ENCODE measurements at places on chromosomes 2 and 18.

GRCh38 chr2:40095000-40095399, 315.9 kb upstream of the THUMPD2 start:
- no peak for DNase-seq

DNA sequence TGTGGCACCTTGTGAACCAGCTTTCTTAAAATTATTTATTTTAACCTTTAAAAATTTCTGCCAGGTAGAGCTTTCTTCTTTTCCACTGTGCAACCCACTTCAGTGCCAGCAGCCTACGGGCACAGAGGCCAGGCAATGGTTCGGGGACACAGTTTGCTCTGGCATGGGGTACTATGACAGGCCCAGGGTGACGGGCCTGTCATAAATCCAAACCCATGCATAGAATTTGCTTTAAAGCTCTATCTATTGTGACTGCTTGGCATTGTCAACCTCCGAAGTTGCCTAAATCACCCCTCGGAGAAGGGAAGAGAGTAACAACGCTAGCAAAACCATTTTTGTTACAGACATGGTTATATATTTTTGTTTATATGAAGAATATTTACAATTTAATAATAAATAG, 1.5 kb downstream of the ODC1 start:
- DNase-seq: no peak

DNA sequence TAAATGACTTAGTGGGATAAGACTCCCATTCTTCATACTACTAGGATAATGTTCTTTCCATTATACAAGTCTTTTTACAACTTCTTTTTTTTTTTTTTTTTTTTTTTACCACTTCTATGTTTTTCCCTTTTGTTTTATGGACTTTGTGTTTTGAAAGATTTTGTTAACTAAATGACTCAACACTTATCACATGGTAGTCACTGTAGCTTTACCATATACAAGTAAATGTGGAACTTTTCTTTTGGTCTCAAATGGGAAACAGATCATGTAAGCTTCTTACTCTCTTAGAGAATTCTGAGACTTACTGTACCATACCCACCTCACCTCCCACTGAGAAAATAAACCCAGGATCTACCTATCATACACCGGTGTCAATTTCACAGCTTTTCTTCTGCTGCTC, 590.3 kb upstream of the CDH2 start:
- DNase-seq: no peak

DNA sequence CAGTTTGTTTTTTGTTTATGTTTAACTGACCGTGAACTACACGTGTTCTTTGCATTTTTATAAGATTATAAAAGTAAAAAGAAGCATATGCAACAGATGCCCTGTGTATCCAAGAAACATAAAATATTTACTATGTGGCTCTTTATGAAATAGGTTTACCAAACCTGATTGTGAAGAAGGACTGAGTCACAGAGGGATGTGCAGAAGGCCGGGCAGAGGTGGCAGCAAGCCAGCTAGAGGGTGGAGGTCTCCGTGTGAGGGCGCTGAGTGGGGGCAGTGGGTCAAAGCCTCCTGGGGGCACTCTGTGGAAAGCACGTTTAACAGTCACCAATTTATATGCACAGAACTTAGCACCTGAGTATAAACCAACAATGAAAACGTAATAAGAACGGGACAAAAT, 97.2 kb downstream of the TMEM18 start:
- DNase-seq: no peak

DNA sequence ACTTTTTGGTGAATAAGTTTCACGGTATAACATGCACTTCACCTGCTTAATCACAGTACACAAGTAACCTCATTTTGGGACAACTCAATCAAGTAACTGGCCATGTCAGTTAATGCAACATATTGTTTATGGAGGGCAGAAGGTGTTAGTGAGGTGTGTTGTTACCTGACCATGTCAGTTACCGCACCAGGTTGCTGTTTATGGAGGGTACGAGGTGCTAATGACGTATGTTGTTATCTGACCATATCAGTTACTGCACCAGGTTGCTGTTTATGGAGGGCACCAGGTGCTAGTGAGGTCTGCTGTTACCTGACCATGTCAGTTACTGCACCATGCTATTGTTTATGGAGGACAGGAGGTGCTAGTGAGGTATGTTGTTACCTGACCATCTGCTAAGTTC, 135.1 kb upstream of the TPO start:
- no peak for DNase-seq

GRCh38 chr2:62197925-62198633, 2.2 kb downstream of the B3GNT2 start:
- no peak for DNase-seq

GRCh38 chr18:79129120-79129519, 59.9 kb downstream of the ATP9B start:
- no peak for DNase-seq

DNA sequence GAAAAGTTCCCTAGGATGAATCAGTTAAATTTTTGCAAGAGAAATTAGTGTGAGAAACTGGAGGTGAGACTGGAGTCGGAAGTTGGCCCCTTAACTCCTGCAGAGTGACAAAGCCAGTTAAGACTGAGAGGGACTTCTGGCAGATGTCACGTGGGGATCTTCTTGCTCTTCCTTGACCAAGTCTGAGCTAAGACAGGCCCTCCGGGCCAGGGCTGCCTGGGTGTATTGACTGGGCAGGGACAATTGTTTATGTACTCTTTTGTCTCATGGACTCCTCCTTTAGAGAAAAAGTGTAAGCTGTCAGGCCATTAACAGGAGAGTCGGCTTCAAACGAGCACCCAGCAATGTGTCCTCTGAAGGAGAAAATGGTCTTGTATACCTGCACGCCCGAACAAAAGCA, 48.6 kb upstream of the RALBP1 start:
- no peak for DNase-seq

- DNase-seq: no peak
Measured at GRCh38 chr2:95225658-95226057, 18.3 kb downstream of the ZNF892 start.

- no peak for DNase-seq
Measured at GRCh38 chr2:186862869-186863709, 14.1 kb upstream of the ZSWIM2 start.

- DNase-seq: no peak
Measured at GRCh38 chr18:26022585-26022984, 67.8 kb downstream of the SS18 start.

GRCh38 chr18:23645568-23646175, 17.0 kb downstream of the ANKRD29 start:
- no peak for DNase-seq

- DNase-seq: no peak
Measured at GRCh38 chr2:120658042-120658769, 77.5 kb upstream of the GLI2 start.

DNA sequence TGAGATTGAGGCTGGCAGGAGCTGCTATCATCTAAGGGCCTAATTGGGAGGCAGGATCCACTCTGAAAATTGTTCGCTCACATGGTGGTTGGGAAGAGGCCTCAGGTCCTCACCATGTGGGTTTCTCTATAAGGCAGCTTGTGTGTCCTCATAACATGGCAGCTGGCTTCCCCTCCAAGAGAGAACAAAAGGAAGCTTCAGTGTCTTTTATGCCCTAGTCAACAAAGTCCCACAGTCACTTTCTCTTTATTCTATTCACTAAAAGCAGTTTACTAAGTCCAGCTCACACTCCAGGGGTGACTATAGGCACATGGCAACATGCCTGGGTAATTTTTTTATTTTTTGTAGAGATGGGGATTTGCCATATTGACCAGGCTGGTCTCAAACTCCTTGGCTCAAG, 5.8 kb upstream of the ITGAV start:
- no peak for DNase-seq

DNA sequence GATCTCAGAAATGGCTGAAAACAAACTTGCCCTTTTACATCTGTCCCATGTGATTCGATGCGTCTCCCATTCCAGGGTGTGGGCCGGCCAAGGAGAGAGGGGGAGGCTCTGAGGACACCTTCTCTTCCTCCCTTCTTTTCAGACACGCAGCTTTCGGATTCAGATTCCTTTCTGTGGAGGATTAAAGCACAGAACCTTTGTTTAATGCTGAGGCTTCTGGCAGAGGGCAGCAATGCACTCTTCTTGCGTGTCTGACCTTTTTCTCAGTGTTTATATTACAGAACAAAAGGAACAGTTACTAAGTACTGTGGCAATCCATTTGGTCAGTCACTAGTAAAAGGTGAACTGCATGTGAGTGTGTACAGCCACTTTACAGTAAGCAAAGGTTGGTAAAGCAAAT, 268.9 kb upstream of the CCDC68 start:
- no peak for DNase-seq

DNA sequence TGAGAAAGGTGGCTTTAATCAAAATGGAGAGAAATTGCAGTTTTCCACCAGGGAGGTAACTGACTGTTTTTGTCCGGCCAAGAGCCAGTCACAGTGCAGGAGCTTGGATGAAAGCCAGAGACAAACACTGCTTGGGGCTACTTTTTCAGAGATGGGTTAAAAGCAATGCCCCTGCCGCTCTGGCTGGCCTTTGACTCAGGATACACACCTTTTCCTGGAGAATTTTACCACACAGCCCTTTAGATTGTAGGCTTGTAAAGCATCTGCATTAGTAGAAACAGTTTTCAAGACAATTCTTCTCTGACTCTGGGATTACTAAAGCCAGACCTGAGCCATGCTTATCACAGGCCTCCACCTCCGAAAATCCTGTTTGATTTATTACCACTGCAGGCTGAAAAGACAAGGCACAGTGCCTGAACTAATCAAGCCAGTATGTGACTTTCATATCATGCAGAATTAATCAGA, 79.7 kb downstream of the CCBE1 start:
- DNase-seq: no peak

- no peak for DNase-seq
Measured at GRCh38 chr2:38778687-38779082, 675 bp downstream of the GEMIN6 start.

DNA sequence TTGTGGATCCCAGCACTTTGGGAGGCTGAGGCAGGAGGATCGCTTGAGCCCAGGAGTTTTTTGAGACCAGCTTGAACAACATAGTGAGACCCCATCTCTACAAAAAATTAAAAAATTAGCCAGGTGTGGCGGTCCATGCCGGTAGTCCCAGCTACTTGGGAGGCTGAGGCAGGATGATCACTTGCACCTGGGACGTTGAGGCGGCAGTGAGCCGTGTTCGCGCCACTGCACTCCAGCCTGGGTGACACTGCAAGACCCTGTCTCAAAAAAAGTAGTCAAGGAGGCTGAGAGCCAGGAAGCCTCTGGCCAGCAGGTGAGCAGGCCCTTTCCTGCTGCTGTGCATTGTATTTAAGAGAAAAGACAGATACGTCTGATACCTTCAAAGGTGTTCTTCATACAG, 11.1 kb upstream of the PROC start:
- DNase-seq: no peak

DNA sequence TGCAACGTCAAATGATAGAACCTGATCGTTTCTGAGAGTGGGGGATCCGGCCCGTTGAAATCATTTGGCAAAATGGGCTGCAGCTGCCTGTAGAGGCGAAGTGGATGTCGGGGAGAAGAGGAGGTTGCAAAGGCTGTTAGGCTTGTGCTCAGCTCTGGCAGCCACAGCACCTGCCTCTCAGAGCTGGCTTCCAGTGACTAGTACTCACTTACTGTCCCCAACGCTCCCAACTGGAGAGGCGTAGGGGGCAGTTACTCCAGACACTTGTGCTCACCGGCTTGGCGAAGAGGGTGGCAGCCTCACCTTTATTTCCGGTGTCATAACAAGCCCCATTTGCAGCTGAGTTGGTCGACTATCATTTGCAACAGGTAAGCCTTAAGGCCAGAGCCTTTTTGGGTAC, 37.9 kb downstream of the NCK2 start:
- DNase-seq: no peak

GRCh38 chr18:25853691-25854433, 236.6 kb downstream of the SS18 start:
- no peak for DNase-seq

- DNase-seq: no peak
Measured at GRCh38 chr2:230660294-230661060, 52.2 kb upstream of the CAB39 start.

DNA sequence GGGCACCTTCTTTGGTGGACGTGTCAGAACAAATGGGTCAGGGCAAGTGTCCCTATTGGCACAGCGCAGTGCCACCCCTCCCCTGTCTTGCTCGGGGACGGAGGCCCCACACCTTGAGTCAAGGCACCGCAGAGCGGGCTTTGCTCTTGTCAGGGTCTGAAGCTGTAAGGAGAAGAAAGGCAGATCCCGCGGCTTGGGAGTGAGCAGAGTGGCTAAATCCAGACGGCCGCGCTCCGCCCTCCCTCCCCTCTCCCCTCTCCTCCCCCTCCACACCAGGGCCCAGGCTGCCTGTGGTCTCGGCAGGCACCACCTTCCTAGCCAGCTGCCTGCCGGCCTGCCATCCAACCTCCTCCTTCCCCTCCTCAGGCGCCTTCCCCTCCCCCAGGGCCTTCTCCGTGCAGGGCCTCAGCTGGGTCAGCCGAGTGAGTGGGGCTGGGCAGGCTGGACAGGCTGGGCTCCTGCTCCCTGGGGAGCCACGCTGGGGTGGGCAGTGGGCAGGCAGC, 25.8 kb downstream of the SPEG start:
- DNase-seq: no peak

DNA sequence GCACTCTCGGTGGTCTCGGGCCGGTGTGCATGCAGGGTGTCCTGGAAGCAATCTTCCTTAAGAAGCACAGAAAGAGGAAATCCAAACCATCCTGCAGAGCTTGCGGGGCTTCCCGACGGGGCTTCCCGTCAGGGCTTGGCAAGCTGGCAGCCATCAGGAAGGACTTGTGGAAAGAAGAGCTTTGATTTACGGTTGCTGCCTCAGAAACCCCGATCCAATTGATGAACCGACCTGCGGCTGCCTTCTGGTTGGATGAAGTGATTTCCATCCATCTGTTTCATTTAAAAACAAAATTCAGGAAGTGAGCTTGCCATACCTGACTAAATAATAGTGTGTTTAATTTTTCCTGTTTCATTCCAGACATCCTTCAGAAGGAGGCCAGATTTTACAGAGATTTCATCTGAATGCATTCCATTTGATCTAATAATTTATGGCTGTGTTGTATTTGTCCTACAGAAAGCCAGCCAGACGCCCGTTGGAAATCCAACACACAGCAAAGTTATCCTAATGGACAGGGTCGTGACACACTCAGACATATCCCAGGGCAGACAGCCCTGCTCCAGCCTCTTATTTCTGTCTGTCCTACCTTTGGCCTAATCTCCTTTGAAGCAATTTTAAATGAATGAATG, 141.3 kb downstream of the SEPTIN10 start:
- DNase-seq: no peak
